ENCODE measurements at places on chromosomes 7 and 10.

DNA sequence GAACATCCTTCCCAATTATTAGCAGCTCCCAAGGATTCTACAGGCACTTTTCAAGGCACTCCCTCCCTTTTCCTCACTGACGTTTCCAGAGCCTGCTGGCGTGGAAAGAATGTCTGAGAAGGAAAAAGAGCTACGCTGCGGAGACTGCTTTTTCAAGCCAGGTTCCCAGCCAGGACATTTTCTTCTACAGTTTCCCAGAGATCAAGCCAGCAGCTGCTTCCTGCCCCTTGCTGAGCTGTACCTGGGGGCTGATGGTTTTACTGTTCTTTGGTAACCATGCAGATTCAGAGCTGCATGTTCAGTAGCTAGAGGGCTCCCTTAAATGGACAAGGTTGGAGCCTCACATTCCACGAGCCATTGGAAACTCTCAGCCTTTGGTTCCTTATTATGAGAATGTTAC lies 133.4 kb downstream of the EVX1 start:
- no peak for DNase-seq

DNA sequence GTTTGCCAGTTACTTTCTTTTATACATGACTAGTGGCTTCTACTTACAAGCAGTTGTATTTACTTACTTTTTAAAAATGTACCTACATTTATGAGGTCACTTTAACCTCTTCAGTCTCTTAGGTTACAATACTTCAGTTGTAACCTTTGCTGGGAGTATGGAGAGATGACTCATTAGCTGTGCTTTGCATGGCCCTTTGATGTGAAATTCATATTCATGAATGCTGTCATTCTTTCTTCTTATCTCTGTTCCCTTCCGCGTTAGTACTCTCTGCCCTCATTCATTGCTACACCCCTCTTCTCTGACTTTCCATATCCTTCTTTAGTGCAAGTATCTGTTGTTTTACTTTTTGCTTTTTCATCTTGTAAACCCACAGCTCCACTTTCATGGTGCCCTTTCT lies 164.3 kb downstream of the BMPER start:
- no peak for DNase-seq

GRCh38 chr10:48651293-48651692 lies 33.4 kb upstream of the WDFY4 start:
- no peak for DNase-seq

DNA sequence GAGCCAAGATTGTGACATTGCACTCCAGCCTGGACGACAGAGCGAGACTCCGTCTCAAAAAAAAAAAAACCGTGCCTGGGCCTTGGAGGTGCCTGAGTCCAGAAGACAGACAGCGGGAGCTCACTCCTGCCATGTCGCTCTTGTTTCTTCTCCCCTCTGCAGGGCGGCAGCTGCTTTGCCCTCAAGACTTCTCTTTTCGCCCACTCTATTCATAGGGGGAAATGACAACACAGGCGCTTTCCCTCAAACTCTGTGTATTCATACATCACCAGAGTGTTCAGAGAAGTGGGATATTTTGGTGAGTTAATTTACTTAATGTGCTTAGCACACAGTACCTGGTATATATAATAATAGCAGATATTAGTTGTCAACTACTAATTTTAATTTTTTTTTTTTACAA lies 44.5 kb downstream of the FOXK1 start:
- DNase-seq = no peak

- no peak for DNase-seq
Observed at GRCh38 chr10:92183199-92183598, 107.7 kb downstream of the CPEB3 start.
